ENCODE measurements at places on chromosomes 3 and 15.
A peak's percentile ranks its signal among the peaks of the same experiment; 100 is the strongest.

DNA sequence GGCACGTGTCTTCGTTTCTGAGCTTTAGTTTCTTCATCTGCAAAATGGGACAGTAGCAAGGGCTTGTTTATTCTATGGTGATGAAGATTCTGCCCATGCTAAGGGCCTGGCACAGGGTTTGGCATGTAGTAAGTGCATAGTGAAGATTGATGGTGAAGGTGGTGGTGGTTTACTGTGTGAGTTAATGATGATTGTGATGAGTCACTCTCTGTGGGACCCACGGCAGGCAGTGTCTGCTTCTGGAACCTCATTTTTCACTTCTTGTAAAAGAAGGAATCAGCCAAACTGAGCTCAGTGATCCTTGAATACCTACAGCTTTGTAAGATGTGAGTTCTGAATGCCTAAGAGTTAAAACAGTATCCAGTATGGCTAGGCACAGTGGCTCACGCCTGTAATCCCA lies 86.2 kb upstream of the LRTM1 start:
- DNase-seq, result no peak

DNA sequence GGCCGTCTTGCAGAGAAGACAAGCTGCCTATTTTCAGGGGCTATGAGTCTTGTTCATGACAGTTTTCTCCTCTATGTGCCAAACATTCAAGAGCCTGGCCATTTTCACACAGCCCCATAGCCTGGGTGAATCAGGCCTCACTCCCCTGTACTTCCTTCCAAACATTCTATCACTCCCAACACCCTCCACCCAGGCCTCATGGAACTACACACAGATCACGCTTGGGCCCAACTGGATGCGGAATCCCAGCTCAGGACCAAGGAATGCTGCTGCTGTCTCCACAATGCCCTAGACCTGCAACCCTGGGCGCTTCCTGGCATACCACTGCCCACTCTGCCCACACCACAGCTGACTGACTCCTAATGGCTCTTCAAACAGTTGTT lies 39.4 kb upstream of the PCSK6 start:
- peak; percentile 91 for DNase-seq

- DNase-seq, result no peak
Measured at GRCh38 chr15:51387699-51388041, 46.2 kb downstream of the GLDN start.

DNA sequence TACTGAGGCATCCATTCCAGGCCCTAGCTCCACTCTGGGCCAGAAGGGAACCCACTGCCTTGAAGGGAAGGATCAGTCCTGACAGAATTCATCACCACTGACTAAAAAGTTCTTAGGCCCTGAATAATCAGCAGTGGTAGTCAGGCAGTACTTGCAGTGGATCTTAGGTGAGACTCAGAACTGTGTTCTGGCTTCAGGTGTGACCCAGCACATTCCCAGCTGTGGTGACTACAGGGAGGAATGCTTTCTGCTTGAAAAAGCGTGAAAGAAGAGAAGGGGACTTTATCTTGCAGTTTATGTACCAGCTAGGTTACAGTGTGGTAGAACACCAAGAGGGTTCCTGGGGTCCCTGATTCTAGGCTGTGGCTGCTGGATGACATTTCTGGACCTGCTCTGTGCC lies 24.9 kb upstream of the AADACL2 start:
- DNase-seq, result no peak

DNA sequence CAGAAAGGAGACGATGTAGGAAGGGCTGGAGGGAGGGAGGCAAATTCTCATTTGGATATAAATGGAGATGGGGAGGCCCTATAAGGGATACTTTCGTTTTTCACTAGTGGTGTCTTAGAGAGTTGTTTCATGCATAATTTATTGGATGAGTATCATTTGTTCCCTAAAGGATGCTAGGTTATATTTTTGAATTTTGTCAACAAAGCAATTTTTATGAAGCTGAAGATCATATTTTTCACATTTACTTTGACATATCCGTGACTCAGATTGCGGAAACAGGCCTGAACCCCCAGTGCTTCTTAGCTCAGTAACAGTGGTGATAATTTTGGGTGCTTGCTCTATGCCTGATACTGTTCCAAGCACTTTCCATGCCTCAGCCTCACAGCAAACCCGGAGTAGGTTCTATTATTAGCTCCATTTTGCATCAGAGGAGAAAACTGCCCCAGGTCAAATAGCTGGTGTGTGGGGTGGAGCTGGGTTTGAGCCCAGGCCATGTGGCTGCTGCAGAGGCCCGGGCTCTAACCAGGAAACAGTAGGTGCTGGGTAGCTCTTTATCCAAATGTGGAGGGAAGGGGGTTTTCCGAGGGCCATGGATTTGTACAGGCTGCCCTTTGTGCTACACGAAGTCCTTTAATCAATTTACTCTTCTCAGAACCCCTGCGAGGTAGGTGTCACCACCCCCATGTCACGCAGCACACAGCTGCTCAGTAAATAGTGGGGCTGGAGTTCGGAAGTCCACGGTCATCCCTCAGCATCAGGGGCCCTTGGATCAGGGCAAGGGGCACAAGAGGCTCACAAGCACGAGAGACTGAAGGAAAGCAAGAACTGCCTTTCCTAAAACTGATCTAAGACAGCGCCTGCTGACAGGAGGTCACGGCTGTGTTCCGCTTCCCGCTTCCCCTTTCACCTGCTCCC lies 99.1 kb downstream of the SLC49A4 start:
- no peak for DNase-seq

- no peak for DNase-seq
Measured at GRCh38 chr3:190617185-190617584, 103.3 kb downstream of the IL1RAP start.

GRCh38 chr15:98127586-98127985 lies 167.1 kb downstream of the ARRDC4 start:
- no peak for DNase-seq

GRCh38 chr15:26882112-26882511 lies 15.2 kb downstream of the GABRA5 start:
- DNase-seq, result peak; percentile 68

- DNase-seq, result peak; percentile 78
Measured at GRCh38 chr15:31304751-31305365, 21.8 kb upstream of the KLF13 start.

GRCh38 chr3:3184876-3185275 lies 5.4 kb upstream of the CRBN start:
- DNase-seq, result no peak

DNA sequence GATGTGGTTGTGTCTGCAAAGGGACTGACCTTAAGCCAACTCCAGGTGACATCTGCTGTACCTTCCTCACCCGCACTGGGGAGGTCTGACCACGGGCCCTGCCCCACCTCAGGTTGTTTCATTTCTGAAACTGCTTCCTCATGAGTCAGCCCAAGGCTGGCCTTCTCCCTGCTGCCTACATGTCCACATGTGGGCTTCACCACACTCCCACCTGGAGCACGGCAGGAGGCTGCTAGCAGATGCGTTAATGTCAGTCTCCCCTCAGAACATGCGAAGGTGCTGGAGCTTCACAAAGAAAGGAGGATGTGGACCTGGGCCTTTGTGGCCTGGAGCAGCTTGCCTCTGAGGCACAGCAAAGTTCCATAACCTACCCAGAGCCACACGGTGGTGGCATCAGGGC lies 69.4 kb upstream of the PLXNA1 start:
- DNase-seq, result no peak

DNA sequence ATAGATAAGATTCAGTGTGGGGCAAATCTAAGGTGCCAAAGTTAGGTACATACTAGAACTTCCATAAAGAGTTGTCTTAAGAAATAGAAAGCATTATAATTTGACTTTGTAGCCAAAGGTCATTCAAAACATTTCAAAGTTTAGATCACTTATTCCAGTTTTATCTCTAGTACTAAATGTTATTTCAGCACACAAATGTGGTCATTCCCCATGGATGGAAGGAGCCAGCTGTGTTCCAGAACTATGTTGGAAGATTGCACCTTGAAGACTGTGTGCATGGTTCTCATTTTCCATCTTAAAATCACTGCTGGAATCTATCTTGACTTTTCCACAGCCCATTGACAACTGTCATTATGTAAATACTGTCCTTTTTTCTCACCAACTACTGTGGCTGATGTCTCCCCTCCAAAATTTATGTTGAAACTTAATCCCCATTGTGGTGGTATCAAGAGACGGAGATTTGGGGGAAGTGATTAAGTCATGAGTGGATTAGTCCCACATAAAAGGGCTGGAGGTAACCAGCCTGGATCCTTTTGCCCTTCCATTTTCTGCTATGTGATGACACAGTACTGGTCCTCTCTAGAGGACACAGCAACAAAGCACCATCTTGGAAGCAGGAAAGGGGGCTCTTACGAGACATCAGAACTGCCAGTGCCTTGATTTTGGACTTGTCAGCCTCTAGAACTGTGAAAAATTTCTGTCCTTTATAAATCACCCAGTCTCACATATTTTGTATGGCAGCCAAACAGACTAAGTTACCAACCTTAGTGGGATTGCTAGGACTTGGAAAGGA lies 24.0 kb downstream of the TGFBR2 start:
- DNase-seq, result no peak

DNA sequence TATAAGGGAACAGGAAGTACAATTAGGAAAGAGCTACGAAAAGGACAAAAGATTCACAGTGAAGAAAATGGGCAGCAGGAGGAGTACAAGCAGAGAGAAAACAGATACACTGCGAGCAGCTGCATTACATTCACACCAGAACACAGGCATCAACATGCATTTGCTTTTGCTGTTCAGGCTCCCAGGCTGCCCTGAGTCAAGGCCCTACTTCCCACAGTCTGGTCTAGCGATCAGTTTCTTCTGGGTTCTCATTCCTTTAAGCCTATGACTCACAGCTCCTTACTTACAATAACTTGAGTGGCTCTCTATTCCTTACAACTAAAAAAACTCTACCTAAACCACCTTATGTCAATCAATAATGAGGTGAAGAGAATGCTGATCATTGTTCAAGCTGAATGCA lies 24.5 kb upstream of the ZNF445 start:
- DNase-seq, result no peak

GRCh38 chr3:40179016-40179415 lies 130.5 kb upstream of the EIF1B start:
- no peak for DNase-seq

GRCh38 chr15:78347586-78348543 lies 7.7 kb downstream of the CRABP1 start:
- no peak for DNase-seq

DNA sequence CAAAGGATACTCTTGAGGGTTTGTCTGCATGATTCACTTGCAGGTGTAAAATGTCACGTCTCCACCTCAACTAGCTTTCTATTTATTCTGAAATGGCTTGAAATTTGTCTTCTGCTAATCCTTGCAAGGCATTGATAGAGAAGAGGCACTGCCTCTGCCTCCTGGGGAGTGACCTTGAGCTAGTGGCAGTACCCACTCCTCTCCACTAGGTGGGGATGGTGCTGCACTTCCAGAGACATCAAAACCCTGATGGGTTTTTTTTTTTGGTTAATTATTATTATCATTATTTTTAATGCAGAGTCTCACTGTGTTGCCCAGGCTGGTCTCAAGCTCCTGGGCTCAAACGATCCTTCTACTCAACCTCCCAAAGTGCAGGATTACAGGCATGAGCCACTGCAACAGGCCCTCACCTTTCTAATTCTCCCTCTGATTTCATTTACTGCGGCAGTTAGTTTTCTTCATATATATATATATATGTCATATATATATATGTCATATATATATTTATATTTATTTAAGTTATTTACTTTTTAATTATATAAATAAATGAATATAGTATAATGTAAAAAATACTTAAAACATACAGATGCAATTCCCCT lies 117.6 kb upstream of the EIF1B start:
- peak; percentile 92 for DNase-seq

- DNase-seq, result no peak
Measured at GRCh38 chr15:54594115-54594514, 602.6 kb downstream of the RSL24D1 start.

GRCh38 chr3:72820415-72820814 lies 27.8 kb downstream of the SHQ1 start:
- DNase-seq, result no peak

DNA sequence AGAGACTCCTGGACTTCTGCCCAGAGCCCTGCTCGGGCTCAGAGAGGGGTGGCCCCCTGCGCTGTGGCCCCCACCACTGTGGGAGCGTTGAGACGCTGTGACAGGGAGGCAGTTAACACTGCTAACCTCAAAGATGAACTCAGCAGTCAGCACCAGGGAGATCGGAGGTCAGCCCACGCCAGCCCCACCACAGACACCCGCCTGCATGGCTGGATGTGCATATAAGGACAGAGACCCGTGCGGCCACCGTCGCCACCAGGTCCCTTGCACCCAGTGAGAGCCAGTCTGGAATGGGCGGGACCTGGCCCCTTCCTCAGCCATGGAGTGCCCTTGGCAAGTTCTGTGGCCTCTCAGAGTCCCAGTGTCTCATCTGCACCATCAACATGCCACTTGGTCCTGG lies 48.5 kb upstream of the FURIN start:
- no peak for DNase-seq

GRCh38 chr3:105473521-105474223 lies 107.0 kb downstream of the ALCAM start:
- DNase-seq, result no peak

DNA sequence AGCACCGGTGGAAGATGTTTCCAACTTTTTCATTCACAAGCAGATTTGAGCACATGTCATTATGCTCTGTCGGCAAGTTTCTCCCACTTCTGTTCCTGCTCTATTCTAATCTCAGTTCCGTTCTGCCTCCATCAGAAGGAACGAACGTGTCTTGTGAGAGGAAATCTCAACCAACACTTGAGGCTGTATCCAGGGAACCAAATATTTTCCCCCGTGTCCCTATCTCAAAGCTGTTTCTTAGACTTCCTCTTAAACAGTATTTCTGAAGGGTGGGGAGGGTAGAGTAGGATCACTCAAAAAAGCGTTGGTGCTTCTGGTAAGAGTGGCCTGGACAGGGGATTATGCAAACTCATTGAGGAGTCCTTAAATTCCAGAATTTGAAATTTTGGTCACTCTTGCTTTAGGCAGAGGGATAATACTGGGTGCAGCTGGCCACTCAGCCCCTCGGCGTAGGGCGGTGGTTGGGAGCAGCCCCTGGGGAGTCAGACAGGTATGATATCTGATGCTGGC lies 54.9 kb downstream of the FRMD4B start:
- DNase-seq, result no peak

GRCh38 chr3:12956316-12956660 lies 114.9 kb upstream of the RPL32 start:
- no peak for DNase-seq

DNA sequence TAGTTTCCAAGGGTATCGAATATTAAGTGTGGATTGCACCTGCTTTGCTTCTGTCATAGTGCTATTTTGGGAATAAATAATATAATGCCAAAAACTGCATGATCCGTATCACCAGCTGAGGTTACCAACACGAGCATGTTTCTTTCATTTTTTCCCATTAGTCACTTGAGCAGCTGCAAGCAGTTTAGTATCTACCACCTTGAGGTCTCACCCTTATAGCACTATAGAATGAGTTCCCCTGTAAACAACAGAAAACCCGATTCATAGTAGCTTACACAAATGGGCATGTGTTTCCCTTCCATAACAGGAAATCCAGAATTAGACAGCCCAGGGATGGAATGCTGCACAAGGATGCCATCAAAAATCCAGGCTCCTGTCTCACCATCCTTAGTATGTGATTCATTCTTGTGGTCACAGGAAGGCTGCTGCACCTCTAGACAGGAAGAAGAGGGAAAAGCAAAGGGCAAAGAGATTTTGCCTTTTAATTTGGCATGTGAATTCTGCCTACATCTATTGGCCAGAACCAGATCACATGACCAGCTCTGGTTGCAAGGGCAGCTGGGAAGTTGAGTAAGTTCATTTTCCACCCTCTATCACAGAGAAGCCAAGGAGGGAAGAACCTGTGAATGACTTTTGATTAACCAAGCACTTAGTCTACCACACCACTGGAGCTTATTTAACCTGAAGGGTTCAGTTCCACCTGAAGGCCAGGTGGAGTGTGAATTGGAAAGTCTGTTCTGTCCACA lies 91.3 kb upstream of the SLC25A36 start:
- DNase-seq, result no peak

- no peak for DNase-seq
Measured at GRCh38 chr3:134319931-134320330, 54.3 kb downstream of the AMOTL2 start.

Data from esophagus muscularis mucosa (tissue), 4 donors.